ENCODE measurements at places on chromosomes 2 and 18.
A peak's percentile ranks its signal among the peaks of the same experiment; 100 is the strongest.

- no peak for DNase-seq
Measured at GRCh38 chr18:71036783-71037182, 747.9 kb downstream of the SOCS6 start.

DNA sequence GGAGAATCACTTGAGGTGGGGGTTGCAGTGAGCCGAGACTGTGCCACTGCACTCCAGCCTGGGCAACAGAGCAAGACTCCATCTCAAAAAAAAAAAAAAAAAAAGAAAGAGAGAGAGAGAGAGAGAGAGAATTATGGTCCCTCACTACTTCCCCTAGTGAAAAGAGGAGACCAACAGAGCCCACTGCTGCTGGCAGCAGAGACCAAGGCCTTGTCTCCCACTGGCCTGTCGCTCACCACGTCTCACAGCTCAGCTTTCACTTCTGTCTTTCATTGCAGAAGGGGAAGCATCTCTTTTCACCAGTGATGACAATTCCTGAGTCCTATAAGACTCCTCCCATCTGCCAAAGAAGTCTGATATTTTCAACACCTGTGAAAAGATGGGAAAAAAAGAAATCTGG, 81.3 kb downstream of the CLHC1 start:
- DNase-seq = no peak

GRCh38 chr2:224884188-224884587, 158.1 kb downstream of the DOCK10 start:
- no peak for DNase-seq

DNA sequence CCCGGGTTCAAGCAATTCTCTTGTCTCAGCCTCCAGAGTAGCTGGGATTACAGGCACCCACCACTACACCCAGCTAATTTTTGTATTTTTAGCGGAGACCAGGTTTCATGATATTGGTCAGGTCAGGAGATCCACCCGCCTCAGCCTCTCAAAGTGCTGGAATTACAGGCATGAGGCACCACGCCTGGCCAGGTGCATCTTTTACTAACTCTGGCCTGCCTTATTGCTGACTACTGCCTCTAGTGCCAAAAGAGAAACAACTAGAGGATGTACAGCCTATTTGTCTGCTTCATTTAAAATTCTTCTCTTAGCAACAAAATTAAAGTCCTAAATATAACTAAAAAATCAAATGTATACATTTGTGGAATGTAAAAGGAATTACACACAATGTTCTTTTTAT, 115.4 kb downstream of the BMPR2 start:
- DNase-seq = no peak

DNA sequence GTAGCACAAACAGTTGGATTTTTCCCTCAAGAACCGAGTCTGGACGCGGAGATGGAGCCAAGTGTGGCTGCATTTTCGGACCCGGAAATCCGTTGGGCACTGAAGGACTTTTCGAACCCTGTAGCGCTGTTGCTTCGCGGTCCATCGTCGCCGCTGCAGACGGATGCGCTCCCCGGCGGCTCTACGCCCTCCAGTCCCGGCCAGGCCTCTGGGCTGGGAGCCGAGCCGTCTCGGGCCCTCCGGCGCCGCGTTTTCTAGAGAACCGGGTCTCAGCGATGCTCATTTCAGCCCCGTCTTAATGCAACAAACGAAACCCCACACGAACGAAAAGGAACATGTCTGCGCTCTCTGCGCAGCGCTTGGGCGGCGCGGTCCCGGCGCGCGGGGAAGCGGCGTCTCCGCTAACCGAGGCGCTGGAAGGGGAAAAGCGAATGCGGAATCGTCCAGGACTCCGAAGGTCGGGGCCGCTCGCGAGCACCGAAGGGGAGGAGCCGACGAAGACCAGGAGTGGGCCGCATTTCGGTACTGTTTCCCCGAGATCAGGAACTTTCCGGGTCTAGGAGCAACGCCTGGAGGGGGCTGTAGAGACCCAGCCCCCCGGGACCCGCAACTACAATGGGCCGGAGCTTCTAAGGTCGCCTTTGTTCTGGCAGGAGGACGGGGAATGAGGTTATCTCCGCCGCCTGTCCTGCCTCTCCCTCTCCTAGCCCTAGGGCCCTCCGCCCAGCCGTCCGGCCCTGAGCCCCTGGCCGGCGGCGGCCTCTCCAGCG, 3.2 kb downstream of the EMX1 start:
- no peak for DNase-seq

- DNase-seq = no peak
Measured at GRCh38 chr2:237278568-237278967, 135.4 kb downstream of the COL6A3 start.

DNA sequence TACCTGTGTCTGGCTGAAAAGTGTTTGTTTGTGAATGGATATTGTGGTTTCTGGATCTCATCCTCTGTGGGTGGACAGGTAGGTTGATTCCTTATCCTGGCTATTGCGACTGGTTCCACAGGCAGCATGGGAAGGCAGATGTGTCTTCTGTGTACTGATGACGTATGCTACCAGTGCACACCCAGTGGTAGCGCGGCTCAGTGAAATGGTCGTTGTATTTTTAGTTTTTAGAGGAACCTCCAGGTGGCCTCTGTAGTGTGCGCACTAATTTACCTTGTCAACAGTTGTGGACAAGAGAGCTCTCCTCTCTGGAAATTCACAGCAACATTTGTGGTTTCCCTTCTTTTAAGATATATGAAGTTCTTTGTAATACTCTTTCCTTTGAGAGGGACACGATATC, 52.5 kb downstream of the CCDC74A start:
- peak; percentile 2 for DNase-seq

DNA sequence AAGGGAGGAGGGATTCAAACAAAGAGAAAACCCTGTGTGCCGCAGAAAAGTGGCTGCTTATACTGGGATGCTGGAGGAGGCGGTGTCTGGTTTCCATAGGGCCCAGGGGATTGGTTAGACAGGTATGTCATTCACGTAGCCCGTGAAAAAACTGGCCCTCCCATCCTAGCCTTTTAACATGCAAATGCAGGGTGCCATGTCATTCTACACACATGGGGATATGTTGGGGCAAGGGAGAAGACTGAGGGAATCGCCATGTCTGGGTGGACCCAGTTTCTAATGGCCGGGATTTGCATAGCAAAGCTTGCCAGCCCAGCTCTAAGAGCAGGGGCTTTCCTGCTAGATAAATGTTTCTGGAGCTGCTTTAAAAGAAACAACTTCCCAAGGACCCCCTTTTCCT, 8.2 kb upstream of the RNU2-63P start:
- no peak for DNase-seq

GRCh38 chr18:53025247-53025646, 685.2 kb downstream of the DCC start:
- no peak for DNase-seq

GRCh38 chr2:222673883-222674282, 2.4 kb downstream of the MOGAT1 start:
- DNase-seq = no peak
